ENCODE measurements at places on chromosomes 16 and 17.

DNA sequence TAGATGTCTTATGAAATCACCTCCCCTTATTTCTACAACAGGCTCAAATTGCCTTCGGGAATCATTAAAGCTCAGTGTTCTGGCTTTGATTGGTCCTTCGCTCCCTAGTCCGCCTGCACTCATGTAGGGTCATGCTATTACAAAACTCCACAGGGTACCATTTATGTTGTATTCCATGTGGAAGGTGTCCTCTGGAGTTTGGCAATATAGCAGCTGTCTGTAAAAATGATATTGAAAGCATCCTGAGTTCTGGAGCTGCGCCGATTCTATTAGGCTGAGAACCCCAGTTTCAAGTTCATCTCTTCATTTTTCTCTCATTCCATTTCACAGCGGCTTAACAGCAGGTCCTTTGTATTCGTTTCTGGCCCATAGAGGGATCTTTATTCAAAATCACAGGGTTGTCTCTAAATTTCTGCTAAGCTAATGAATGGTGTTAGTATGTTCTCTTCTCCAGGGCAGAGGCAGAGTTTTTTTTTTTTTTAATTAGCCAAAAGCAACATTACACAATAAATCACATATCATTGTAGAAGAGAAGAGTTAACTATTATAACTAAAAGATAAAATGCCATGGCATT lies 71.9 kb upstream of the TEKT1 start:
- DNase-seq = no peak

GRCh38 chr16:13438064-13438463 lies 481.9 kb upstream of the ERCC4 start:
- no peak for DNase-seq

DNA sequence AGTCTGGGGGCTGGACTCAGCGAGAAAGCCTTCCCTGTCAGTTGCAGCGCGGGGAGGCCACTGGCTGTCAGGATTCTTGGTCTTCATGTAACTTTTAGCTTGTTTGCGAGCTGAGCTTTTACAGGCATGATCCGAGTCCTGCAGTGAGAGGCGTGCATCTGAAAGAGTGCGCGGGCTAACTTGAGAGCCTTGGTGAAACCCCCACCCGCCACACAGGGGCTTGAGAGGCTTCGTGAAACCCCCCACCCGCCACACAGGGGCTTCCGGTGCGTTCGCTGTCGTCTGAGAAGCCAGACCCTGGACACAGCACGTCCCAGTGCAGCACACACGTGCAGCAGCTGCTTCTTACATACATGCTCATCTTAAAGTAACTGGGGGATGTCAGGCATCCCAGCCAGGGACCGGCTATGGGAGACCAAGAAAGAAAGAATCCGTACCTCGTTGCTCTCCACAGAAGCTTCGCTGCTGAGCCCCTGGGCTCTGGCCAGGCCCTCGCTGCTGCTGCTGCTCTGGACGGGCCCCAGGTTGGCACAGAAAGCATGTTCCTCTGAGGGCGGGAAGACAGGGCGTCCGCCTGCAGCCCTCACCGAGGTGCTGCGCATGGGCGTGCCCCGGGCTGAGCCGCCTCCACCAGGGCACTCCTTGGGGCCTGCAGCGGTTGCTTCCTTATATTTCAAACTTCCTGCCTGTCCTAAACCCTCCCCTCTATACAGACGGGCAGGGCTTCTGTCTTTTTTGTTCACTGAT lies 7.8 kb downstream of the NUDT16L1 start:
- DNase-seq = no peak

DNA sequence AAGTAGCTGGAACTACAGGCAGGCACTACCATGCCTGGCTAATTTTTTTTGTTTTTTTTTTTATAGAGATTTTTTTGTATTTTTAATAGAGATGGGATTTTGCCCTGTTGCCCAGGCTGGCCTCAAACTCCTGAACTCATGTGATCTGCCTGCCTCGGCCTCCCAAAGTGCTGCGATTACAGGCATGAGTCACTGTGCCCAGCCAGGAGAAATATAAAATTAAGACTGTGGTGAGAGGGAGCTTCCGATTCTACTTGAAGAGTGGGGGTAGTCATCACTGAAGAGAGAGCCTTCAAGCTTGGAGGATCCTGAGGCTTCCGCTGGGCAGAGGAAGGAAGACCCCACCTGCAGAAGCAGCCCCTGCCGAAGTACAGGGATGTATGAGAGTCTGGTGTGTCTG lies 34.4 kb upstream of the RGS9 start:
- no peak for DNase-seq

DNA sequence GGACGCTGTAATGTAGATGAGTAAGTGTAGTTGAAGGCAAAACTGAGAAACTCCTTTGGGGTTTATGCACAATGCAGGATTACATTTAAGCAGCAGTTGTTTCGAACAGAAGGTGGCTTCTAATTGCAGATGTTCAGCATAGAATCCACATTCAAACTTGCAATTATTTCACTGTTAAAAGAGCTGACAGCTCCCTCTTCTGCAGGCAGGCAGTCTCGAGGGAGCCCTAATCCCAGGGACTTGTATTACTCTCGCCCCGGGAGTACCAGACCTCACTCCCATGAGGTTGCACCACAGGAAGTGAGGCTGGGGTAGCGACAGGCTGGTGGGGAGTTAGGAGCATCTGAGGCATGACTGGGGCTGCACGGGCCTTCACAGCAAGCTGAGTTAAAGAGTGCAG lies 484.3 kb upstream of the EEF2KMT start:
- no peak for DNase-seq

DNA sequence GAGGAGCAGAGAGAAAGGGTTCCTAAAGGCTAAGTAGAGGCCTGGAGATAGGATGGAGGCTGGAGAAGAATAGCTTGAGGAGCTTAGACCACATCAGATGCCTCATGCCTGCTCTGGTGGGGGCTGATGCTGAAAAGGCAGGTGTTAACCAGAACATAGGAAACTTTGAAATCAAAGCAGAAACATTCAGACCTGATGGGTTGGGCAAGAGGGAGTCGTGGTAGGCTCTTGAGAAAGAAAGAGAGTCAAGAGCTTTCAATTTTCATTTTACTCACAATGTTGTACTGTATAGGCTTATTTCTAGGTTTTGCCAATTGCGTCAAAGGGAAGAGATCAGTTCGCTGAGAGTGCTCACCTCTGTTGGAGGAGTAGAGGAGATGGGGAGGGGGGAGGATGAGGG lies 406.6 kb upstream of the SALL1 start:
- DNase-seq = no peak

DNA sequence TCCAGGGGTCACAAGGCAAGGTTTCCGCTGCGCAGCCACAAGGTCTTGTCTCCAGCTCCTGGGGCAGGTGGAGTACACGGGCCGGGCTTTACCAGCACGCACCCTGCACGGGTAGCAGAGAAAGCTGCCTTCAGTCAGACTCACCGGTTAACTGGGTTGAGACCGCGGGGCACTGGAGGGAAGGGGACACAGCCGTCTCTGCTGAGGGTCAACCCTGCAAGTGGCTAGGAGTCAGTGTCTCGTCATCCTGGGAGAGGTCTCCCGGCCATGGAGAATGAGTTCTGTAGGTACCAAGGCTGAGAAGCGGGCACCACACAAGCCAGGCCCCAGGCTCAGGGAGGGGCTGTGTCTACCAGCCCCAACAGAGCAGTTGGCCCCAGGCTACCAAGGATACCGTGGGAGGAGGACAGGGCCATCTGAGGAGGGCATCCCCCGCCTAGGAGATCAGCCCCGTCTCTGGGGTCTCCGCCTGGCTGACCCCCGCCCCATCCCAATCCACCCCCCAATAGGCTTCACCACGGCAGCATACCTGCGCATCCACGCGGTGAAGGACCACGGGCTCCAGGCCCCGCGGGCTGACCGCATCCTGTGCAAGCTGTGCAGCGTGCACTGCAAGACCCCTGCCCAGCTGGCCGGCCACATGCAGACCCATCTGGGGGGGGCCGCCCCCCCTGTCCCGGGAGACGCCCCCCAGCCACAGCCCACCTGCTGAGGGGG lies 2.8 kb upstream of the PRRT2 start:
- no peak for DNase-seq

- DNase-seq = no peak
Measured at GRCh38 chr17:2591040-2591640, 2.3 kb upstream of the PAFAH1B1 start.

- DNase-seq = no peak
Measured at GRCh38 chr17:17175917-17176316, 30.2 kb downstream of the PLD6 start.

GRCh38 chr17:5282642-5283217 lies 646 bp downstream of the RABEP1 start:
- DNase-seq = peak; percentile 27

GRCh38 chr16:85926370-85926769 lies 27.4 kb downstream of the IRF8 start:
- DNase-seq = no peak

DNA sequence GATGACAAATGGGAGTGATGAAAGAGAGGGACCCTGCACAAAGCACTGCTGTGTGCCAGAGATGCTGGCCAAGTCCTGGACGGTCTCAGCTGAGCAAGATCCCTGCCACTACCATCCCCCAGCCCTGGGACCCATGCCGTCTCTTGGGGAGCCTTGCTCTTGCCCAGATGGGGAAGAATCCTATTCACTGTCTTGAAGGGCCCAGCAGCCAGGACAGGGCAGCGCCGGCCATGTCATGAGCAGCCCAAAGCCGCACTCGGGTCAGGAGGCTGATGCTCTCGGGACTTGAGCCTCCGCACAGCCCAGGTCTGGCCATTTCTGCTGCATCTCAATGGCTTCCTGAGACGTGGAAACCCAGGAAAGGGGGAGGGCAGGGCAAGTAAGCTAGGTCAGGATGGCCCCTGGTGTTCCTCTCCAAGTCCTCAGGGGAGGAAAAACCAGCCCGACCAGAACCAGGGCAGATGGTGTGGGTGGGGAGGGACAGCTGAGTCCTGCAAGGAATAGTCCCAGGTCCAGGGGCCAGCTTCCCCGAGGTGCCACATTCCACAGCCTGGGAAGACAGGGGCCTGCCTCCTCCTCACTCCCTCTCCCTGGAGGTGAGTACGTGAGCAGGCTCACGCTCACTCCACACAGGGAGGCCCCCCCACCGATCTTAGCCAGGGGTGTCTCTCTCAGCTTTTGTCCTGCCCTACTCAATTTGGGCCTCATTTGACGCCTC lies 7.8 kb upstream of the KRT19 start:
- DNase-seq = no peak

DNA sequence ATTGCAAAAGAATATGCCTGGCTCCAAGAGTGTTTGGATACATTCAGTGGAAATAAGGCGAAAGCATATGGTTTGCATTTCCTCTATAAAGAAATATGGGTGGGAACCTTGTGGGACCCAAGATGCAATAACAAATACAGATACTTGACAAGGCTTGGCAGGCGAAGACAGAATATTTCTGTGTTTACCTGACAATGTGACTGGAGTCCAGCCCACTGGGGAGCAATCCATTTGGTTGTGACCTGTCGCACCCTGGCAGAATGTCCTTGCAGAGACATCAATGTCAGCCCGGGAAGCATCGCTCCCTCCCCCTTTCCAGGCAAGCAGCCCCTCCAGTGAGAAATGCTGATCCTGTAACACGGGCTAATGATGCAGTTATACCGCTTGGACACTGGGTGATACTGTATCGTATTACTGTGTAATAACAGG lies 296.6 kb downstream of the MAF start:
- DNase-seq = no peak

GRCh38 chr16:78984887-78985464 lies 615.6 kb downstream of the MAF start:
- no peak for DNase-seq

GRCh38 chr17:79917902-79918484 lies 78.8 kb upstream of the CBX4 start:
- DNase-seq = no peak

DNA sequence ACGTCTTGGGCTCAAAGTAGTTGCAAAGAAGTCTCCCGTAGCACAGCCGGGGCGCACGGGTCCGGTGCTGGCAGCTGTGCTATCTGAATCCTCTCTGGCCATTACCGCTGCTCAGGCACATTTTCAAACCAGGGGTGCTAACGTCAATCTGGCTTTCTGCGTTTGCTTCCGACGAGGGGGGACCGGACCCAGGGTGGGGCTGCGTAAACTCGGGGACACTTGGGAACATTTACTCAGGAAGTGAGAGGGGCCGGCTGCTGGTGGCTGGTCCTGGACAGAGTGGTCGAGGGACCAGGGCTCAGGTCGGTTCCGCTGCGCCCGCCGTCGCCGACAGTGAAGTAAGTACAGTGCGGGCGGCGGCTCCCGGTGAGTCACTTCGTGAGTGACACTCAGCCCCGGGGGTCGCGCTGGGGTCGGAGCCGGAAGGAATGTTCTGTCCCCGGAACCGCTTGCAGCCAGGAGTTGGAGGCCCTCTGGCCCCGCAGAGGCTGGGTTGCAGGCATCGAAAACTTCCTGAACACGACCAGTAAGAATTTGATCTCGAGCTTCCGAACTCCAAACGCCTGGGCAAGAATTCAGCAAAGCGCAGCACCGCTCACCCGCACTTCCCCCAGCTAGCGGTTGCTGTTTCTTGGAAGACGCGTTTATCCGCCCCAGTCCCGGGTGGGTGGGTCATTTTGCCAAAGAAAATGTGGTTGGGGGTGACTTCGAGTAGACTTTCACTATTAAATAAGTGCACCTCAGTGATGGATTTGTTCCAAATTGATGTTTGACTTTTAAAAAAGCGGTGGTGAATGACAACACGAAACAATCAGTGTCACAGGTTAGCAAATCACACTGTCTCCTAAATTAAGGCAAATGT lies 1.4 kb upstream of the HS3ST3B1 start:
- DNase-seq = no peak

DNA sequence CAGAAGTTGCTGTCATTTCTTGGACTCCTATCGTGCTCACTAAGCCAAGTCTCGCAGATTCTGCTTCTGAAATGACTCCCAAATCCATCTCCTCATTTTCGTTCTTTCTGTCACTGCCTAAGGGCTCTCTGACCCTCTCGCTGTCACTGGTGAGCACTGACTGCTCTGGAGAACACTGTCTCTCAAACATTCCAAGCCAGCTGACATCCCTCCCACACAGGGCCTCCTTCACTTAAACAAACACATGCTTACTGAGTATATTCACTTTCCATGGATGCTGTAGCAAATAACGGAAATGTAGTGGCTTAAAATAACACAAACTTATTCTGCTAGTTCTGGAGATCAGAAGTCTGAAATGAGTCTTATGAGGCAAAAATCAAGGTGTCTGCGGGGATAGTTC lies 18.8 kb downstream of the CACNG1 start:
- DNase-seq = no peak

GRCh38 chr17:35046245-35046644 lies 17.3 kb downstream of the RFFL start:
- DNase-seq = no peak

DNA sequence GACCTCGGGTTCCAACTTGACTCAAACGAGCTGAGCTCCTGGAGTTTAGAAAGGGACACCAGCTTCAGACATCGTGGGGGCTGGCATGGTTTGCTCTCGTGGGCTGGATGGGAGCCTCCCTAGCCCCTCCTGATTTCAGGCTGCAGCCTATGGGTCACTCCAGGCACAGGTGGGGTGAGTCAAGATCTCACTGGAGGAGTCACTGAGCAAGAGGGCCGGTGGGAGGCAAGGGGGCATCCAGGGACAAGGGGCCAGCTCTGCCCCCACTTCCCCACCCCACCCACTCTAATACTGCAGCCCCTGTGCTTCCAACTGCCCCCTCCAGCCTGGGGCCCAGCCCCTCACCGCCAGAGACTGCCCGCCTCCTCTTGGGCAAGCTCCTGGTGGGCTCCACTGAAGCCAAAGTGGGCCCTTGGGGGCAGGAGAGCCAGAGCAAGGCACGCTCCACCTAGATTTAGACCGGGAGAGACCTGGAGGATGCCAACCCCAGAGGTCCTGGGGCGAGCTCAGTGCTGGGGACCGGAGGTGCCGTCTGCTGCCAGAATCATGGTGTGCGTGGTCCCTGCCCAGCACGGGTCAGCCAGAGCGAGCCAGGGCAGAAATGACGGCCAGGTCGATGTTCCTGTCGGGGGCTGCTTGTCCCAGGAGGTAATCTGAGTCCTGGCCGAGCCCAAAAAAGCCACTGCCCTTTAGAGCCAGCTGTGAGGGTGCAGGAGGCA lies 6.4 kb downstream of the SLC16A3 start:
- no peak for DNase-seq

Data from stimulated activated CD4-positive, alpha-beta T cell treated with anti-CD3 and anti-CD28 coated beads, Interleukin-1b, Interleukin-23, amount 100 ng/mL, for 1 hour (primary cell).